ENCODE measurements at places on chromosomes 4 and X.

DNA sequence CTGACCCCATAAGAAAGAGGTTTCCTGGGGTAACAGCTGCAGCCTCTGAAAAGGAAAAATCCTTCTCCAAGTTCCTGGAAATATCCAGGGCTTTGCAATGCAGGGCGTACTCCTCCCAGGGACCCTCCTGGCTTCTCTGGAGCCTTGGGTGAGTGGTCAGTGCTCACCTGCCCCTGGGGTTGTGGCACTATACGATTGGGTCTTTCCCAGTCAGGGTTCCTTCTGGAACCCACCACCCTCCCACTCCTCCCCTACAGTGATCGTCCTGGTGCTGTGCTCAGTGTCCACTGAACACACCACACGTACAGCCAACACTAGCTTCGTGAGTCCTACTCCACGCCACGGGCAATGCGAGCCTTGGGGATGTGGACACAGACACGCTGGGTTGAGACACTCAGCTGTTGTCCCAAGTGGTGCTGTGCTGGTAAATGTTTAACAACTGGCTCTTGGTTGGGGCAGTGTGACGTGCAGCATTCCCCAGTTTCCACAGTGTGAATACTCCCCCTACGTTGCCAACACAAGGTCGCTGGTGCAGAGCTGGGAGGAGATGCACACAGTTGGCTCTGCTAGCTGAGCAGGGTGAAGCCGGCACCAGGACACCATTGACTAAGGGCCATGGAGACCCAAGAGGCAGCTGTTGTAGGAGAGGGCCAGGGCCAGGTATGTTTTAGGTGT, 65.4 kb downstream of the HTRA3 start:
- no peak for DNase-seq

DNA sequence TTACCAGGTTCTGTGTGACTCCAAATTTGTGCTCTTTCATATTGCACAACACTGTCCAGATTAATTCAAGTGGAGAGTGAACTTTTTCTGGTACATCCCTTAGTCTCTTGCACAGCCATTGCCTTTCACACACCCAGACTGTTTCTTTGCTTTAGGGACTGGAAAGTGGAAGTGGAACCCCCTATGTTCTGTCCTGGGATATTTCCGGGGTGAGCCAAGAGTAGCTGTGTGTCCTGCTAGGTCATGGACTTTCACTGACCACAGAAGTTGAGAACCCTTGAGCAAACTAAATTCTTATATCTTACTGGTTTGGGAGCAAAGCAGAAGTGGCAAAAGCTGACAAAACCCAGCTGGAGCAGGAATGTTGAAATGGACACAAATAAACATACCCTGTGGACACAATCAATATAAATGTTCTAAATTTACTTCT, 10.3 kb upstream of the VSIG4 start:
- no peak for DNase-seq

DNA sequence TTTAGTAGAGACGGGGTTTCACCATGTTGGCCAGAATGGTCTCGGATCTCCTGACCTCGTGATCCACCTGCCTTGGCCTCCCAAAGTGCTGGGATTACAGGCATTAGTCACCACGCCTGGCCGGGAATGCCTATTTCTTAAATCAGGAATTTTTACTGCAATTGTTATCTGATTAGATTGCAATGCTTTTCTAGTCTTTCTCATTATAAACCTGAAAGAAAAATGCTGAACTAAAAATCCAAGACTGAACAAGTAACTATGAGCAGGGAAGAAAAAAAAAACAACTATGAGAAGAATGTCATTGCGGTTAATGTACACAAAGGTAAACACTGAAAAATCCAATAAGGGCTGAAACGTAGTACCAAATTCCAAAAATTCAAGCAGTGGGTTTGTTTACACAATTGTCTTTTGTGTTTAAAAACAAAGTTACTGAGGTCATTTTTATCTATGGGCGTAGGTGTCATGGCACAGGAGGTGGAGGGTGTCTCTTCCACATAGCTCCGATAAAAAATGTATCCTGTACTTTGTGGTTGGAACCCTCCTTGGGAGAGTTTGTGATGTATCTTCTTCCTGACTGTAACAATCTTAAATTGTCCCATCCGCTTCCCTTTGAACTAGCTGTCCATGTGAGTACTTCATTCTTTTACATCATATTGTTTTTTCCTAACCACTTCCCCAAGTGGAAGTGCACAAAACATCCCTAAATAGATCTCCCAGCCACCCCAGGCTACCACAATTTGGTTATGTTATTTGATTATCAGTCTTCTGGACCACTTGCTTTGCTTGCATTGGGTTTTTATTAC, 11.1 kb upstream of the TMEM156 start:
- no peak for DNase-seq

DNA sequence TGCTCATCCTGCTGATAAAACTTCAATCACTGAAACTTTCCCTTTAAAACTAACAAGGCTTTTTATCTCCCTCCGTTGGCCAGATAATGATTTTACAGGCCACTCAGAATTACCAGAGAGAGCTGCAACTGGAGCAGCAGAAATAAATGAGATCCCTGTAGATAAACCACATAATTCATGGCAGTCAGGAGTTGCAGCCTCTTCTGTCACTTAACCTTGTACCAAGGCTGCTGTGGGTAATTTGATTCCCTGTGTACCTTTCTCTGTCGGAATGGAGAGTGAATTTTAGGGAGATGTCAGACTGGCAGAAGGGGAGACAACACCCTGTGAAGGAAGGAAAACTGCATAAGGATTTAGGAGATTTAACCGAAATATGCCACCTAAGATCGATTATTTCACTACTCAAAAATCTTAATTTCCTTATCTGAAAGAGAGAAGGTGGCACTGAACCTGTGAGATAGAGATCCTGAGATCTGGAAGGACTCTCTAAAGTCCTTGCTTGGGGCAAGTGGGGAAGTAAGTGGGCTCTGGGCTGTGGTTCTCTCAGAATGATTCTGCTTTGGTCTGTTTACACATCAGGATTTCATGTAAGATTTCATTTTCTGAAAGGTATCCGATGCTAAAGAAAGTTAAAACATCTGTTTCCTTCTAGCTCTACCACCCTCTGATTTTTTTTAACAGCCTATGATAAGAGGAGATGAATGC, 14.3 kb upstream of the TSPAN5 start:
- DNase-seq, result no peak

- DNase-seq, result no peak
Observed at GRCh38 chrX:56313308-56313707, 81.2 kb downstream of the KLF8 start.

GRCh38 chr4:186722796-186723291, 812 bp downstream of the FAT1 start:
- no peak for DNase-seq

DNA sequence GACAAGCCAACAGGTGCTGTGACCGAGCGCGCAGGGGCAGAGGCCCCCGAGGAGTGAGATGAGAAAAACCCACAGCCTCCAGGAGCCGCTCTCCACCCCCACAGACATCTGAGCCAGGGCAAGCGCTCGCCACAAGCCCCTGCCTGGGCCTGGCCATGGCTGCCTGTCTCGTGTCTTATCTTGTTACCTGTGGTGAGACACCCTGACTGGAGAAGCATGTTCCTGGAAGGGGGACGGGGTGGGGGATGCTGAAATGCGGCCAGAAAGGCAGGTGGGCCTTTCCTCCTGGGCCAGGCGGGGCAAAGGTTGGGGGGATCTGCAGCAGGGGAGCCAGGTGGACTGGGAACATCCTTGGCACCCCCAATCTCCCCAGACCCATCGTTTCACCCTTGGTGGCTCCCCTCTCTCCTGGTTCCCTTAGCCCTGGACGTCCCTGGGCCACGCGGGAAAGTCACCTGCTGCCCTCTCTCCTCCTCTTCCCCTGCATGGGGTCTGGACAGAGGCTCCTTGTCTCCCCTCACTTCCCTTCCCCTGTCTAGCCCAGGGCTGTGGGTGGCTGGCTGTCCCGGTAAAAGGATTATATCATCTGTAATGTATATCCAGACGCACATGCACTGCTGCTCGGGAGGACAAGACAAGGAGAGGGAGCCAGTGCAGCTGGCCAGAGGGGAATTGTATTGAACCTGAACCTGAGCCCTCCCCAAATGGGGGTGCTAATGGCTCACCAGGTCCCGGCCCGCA, 8.4 kb upstream of the DUSP9 start:
- no peak for DNase-seq

DNA sequence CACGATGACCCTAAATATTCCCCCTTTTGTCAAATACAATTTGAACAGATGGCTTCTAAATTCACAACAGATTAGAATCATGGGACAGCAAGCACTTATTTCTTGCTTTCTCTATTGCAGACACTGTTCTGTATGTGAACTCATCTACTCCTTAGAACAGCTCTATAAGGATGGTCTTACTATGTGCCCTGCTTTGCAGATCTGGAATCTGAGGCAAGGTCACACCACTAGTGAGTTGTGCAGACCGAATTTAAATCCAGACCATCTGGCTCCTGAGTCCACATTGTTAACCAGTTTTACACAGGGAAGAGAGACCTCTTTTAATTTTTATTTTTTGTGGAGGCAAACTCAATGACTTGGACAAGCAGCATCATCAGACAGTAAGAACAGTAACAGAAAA, 50.2 kb downstream of the GPRIN3 start:
- DNase-seq, result no peak

- DNase-seq, result no peak
Observed at GRCh38 chrX:103640401-103641155, 11.8 kb downstream of the TCEAL1 start.

- no peak for DNase-seq
Observed at GRCh38 chr4:13981499-13981898, 354.0 kb upstream of the BOD1L1 start.

DNA sequence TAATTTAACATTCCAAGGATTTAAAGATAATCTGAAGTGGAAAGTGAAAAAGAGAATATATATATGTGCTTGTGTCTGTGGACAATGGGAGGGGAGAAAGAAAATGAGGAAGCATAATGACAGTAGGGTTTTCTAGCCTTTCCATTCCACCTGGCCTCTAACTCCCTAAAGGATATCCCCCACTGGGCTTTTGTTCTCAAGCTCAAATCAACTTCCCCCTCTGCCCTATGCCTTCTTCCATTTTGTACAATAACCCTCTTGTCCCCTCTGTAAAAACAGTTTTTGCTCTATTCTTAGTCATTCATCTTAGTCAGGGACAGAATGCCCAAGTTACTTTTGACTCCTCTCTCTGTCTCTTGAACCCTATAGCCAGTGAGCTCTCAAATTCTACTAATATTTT, 23.6 kb downstream of the ANTXR2 start:
- DNase-seq, result no peak

DNA sequence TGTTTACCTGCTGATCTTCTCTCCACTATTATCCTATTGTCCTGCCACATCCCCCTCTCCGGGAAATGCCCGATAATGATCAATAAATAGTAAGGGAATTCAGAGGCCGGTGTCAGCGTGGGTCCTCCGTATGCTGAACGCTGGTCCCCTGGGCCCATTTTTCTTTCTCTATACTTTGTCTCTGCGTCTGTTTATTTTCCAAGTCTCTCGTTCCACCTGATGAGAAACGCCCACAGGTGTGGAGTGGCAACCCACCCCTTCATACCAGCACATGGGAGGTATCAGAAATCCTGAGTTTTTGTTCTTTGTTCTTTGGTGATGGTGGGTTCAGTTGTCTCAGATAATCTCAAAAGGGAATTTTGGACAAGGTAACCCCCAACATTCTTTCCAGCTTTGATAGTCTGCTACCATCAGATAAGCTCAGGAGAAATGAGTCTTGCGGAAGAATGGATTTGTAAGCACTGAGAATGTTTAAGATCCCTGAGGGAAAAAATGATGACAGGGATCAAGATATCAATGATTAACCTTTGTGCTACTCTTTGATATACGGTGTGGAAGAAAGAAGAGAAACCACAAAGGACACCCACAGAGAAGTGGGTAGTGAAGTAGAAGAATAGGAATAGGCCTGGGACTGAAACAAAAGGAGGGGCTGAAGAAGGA, 117.9 kb downstream of the CEP44 start:
- no peak for DNase-seq

- no peak for DNase-seq
Observed at GRCh38 chr4:6504900-6505496, 32.6 kb upstream of the PPP2R2C start.

DNA sequence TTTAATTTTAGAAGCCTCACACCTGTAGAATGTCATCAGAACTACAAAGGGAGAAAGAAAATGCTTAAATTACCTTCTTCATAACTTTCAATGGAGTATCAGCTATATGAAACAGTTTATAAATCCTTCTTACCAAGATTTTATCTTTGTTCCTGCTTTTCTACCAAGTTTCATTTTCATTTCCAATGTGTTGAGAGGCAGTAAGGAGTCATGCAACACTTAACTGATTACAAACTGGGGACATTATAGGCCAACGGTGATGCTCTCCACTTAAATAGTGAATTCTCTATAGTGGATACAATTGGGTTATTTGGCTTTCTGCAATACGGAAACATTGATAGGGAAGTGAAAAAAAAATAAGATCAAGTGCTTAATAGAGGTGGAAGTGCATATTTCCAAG, 145.2 kb upstream of the FTHL17 start:
- DNase-seq, result no peak

DNA sequence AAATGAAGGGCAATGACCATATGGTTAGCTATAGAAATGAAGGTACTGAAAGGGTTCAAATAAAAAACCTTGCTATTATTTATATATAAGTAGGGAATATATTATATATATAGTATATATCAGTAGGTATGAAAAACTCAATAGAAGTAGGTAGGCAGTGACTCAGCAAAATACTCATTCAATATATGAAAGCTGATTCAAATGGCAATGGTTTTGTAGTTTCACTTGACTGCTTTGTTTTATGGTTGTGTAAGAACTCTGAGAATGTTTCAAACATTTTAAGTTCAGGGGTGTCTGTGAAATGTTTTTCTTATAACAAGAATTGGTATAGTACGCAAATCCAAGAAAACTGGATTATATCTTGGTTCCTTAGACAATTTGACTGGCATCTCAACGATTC, 4.1 kb downstream of the ZNF280C start:
- DNase-seq, result no peak

- DNase-seq, result no peak
Observed at GRCh38 chr4:60729194-60729593, 470.9 kb upstream of the ADGRL3 start.

GRCh38 chr4:138736362-138736761, 279.2 kb upstream of the NOCT start:
- DNase-seq, result no peak

GRCh38 chrX:30533266-30533665, 44.3 kb downstream of the TASL start:
- no peak for DNase-seq

DNA sequence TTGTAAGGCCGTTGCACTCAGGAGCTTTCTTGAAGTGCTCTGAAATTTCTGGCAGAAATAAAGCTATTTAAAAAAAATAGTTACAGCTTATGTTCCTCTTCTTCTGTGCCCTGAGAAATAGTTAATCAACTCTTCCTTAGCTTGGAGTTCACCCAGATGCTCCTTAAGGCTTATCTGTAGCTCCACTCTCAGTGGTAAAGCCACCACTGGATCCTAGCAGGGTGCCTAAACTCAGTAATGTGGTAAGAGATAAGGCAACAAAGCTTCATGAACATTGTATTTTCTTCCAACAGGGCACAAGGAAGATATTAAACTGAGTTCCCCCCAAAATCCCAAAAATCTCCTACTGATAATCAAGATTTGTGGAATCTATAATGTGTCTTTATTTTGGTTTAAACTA, 299.5 kb downstream of the MAPK10 start:
- DNase-seq, result no peak

Data from smooth muscle cell of the brain vasculature (primary cell).